ENCODE measurements at places on chromosomes 5 and 9. TPM values are rescaled to one million over a fixed set of nuclear protein-coding genes. Genes with fewer than 3 reads are reported as not detected.
A peak's percentile ranks its signal among the peaks of the same experiment; 100 is the strongest.

DNA sequence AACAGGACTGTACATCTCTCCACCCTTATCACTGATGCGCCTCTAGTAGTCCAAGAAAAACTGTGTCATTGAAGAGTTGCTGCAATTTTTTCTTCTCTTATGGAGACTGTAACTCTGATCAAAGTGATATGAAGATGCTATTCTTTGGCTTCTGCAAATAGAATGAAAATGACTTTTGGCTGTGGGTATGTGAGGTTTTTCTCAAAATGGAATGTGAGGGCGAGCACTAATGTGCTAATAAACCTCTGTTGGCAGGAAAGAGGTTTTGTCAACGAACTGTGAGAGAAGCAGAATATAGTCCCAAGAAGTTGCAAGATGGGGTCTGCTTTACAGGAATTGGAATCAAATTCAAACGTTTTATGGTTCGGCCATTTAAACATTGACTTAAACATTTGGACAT lies 252.0 kb upstream of the GAS1 start:
- DNase-seq = peak; percentile 70
- peaks cover 26% of the 10 kb centered on the region for H3K4me1 ChIP-seq
- no peaks in the 10 kb centered on the region for H3K36me3 ChIP-seq

The CDH12 gene
- not detected for polyA plus RNA-seq

DNA sequence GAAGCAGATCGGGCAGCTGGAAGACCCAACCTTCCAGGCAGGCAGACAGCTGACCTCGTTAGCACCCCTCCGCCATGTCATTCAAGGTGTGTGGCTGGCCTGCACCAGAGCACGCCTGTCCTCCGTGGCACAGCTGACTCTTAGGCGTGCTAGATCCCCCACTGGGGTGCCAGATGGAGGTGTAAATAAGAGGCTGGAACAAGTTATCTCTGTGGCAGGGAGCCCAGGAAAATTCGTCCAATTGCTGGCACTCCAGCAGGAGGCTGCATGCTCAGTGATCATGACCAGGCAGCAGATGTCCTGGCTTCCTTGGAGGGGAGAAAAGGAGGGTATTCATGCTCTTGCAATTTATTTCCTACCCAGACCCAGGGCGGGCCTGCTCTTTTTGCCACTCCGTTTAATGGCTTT lies 7.8 kb upstream of the ALDOB start:
- H3K36me3 ChIP-seq = no peaks in the 10 kb centered on the region
- peak overlapping the region; percentile 49 for H3K27ac ChIP-seq
- no peaks in the 10 kb centered on the region for H3K4me1 ChIP-seq
- H3K4me3 ChIP-seq = no peak overlapping the region
- peaks cover 2% of the 10 kb centered on the region for H3K27me3 ChIP-seq

DNA sequence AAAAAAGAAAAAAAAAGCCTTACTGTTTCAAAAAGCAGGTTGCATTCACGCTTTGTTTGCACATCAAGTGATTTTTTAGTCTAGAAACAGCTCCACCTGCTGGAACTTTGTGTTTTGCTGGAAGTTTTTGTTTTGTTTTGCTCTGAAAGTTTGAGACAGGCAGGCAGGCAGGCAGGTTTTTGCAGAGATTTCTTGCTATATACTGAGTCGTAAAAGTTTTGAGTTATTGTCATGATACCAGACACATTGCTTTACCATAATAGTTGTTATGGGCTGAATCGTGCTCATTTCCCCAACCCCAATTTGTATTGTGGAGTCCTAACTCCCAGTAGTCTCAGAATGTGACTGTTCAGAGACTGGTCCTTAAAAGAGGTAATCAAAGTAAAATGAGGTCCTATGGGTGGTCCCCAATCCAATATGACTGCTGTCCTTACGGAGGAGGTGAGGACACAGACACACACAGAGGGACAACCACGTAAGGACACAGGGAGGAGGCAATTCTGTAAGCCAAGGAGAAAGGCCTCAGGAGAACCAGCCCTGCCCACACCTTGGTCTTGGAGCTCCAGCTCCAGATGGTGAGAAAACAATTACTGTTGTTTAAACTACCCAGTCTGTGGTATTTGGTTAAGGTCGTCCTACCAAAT lies 20.9 kb downstream of the OR2Y1 start:
- no peaks in the 10 kb centered on the region for H3K36me3 ChIP-seq
- peak; percentile 69 for DNase-seq
- H3K4me1 ChIP-seq = no peaks in the 10 kb centered on the region
- H3K27ac ChIP-seq = no peak overlapping the region

- H3K27ac ChIP-seq = no peak overlapping the region
- DNase-seq = no peak
- H3K27me3 ChIP-seq = no peaks in the 10 kb centered on the region
- H3K4me3 ChIP-seq = no peak overlapping the region
Observed at GRCh38 chr5:25128606-25129005, 483.8 kb upstream of the CDH10 start.

The OR1Q1 gene
- polyA plus RNA-seq = not detected

The LRRC70 gene
- polyA plus RNA-seq = 7.4 TPM

The PPP2R2B gene
- polyA plus RNA-seq = 0.16 TPM

DNA sequence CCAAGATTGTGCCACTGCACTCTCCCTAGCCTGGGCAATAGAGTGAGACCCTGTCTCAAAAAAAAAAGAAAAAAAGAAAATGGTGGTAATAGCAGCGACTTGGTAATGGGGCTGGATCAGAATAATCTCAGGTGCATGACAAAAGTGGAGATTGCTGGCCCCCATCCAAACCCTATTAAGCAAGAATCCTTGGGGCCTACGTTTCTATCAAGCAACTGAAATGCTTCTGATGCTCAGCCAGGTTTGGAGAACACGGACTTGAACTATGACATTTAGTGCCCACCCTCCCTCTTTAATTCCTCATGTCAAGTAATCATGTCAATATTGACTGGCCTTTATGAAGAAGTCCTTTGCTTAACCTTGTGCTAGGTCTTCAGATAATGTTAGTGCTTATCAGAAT lies 6.6 kb downstream of the C5orf52 start:
- H3K4me1 ChIP-seq = no peaks in the 10 kb centered on the region
- peak; percentile 28 for DNase-seq
- no peak overlapping the region for H3K27ac ChIP-seq
- H3K36me3 ChIP-seq = no peaks in the 10 kb centered on the region
- no peaks in the 10 kb centered on the region for H3K27me3 ChIP-seq

DNA sequence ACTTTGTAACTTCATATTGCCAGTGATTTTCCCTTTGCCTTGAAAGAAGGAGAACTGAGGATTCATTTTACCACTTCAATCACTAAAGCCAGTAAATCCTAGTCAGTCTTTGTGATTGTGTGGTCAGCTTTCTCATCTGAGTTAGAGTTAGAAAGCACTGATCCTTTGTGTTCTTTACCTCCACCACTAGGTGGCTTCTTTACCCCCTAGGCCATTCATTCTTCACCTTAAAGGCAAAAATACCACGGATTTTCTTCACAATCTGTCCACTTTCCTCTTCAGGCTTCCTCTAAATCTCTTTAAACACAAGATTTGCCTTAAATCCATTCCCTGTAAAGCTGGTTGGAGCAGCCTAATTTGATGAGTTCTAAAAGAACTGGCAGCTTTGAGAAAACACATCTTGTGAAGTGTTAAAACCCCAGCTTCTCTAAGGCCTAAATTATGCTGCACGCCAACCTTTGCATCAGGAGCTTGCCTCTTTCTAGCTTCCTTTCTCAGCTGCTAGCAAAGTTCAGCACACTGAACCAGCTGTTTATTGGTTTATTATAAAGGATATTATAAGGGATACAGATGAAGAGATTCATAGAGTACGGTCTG lies 20.4 kb downstream of the BDP1 start:
- no peak for DNase-seq
- H3K27me3 ChIP-seq = no peaks in the 10 kb centered on the region
- H3K36me3 ChIP-seq = peaks cover 20% of the 10 kb centered on the region

DNA sequence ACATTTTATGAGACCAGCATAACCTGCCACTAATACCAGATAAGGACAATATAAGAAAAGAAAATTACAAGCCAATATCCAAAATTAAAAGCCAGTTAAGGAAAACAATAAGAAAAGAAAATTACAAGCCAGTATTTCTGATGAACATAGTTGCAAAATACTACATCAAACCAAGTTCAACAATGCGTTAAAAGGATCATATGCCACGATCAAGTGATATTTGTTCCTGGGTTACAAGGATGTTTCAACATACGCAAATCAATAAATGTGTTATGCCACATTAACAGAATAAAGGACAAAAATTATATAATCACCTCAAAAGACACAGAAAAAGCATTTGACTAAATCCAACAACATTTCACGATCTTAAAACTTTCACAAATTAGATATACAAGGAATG lies 431.9 kb downstream of the ELAVL2 start:
- H3K4me3 ChIP-seq = no peak overlapping the region
- H3K27me3 ChIP-seq = no peaks in the 10 kb centered on the region
- no peaks in the 10 kb centered on the region for H3K36me3 ChIP-seq

GRCh38 chr9:19783500-19783899 lies 5.3 kb downstream of the SLC24A2 start:
- no peak overlapping the region for H3K4me3 ChIP-seq
- H3K27me3 ChIP-seq = peaks cover 2% of the 10 kb centered on the region
- no peak overlapping the region for H3K27ac ChIP-seq
- no peak for DNase-seq
- no peaks in the 10 kb centered on the region for H3K36me3 ChIP-seq

DNA sequence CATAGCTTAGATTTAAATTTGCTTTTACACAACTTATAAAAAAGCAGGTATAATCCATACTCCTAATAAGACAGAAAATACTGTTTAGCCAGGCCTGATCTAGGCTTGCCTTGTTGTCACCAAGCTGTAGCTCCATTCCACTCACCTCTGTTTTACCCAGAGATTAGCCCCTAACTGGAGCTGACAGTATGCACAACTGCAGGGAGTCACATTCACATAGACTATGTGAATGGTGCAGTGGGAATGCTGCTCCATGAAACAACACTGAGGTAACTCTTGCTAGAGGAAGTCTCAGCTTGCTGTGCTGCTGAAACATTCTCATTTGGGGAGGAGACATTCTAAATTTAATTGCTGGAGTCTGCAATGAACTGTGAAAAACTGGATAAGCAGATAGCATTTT lies 209.1 kb downstream of the TMEM232 start:
- no peak for DNase-seq
- H3K27me3 ChIP-seq = no peaks in the 10 kb centered on the region
- H3K27ac ChIP-seq = no peak overlapping the region
- H3K4me1 ChIP-seq = peaks cover 3% of the 10 kb centered on the region

The WNT8A gene
- not detected for polyA plus RNA-seq

DNA sequence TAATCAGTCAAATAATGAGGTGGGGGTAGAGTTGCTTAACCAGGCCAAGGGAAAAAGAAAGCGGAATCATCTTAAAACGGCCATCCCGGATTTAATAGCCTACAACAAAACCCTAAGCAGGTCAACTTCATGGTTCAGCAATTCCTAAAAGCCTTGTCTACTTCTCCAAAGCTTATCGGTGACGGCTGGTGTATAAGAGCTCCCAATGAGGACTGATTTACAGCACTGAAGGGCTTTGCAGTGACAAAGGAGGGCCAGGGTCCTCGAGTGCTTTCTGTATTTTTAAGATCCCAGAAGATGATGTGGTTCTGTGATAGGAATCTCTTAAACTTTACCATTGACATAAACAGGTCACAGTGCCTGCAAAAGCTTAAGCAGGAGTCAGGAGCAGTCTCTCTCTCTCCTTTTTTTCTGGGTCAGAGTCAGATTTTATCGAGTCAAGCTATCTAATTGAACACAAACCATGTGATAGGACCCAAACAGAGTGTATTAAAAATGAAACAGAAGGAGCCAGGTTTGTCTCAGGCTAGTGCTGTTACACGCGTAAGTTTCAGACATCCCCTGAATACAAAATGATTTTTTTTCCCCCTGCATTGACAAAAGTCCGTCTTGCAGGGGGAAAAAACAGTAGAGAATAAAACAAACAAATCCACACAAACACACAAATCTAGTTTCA lies 663.6 kb upstream of the ZNF608 start:
- H3K36me3 ChIP-seq = no peaks in the 10 kb centered on the region
- peak overlapping the region; percentile 59 for H3K27ac ChIP-seq
- peaks cover 56% of the 10 kb centered on the region for H3K4me1 ChIP-seq
- no peak overlapping the region for H3K4me3 ChIP-seq
- H3K27me3 ChIP-seq = no peaks in the 10 kb centered on the region

The ZNF483 gene
- 0.14 TPM for polyA plus RNA-seq

The PCDHGA7 gene
- 0.30 TPM for polyA plus RNA-seq

DNA sequence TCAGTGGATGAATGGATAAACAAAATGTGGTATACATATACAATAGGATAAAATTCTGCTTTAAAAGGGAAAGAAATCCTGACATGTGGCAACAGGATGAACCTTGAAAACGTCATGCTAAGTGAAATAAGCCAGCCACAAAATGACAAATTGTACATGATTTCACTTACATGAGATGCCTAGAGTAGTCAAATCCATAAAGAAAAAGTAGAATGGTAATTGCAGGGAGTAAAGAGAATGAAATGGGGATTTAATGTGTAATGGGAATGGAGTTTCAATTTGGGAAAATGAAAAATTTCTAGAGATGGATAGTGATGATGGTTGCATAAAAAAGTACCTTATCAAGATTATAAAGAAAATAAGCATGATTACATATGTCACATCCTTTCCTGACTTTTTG lies 1489.2 kb upstream of the C9orf72 start:
- H3K27ac ChIP-seq = no peak overlapping the region
- DNase-seq = no peak
- no peaks in the 10 kb centered on the region for H3K27me3 ChIP-seq
- H3K36me3 ChIP-seq = no peaks in the 10 kb centered on the region

DNA sequence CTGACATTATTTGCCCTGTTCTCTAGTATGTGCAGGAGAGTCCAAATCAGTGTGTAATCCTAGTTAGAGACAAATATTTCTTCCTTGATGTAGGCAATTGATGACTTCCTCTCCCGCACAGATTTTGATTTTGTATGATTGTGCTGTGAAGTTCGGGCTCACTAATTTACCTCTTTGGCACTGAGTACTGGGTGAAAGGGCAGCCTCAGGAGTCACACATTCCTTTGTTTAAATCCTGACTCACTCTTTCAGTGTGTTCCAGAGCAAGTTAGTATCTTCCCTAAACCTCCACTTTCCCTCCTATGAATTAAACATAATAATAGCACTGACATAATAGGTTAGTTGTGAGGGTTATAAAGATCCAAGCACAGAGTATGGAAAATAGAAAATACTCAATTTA lies 269.7 kb downstream of the ISL1 start:
- peaks cover 4% of the 10 kb centered on the region for H3K4me1 ChIP-seq
- no peak overlapping the region for H3K27ac ChIP-seq
- no peaks in the 10 kb centered on the region for H3K36me3 ChIP-seq
- H3K4me3 ChIP-seq = no peak overlapping the region
- H3K27me3 ChIP-seq = no peaks in the 10 kb centered on the region

- H3K36me3 ChIP-seq = no peaks in the 10 kb centered on the region
- no peak for DNase-seq
- H3K27me3 ChIP-seq = peaks cover 4% of the 10 kb centered on the region
Observed at GRCh38 chr5:71938895-71939294, 168.4 kb upstream of the MAP1B start.

All from lung (tissue), 17 donors.